NCI-H1694 (cell line): ENCODE measurements at places on chromosomes 12 and 14.
A peak's percentile ranks its signal among the peaks of the same experiment; 100 is the strongest.

DNA sequence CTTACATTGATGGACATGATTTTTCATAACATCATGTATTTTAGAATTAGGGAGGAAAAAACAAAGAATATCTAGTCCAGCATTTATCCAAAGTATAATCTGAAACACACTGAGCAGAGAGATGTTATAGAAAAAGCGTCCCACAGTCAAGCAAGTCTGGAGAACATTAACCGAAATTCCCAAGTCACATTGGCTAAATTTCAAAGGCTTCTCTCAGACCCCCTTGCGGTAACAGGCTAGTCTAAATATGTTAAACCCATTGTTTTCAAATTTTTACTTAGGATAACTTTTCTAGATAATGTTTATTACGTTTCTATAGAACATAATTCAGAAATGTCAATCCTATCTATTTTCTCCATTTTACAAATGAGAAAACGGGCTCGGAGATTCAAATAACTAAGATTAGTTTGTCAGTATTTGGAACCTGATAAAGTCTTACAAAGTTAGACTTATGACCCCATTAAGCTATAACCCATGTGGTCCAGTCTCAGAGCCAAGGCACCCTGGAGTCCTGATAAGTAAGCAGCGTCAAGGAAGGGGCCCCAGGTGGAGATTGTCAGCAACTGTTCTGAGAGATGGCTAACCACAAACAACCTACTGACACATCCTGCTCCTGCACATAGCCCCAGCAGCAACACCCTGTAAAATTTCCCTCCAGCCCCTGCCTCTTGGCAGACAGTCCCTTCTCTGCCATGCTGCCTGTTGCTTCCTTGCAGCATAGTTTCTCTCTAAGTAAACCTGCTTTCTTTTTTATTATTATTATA lies 220.6 kb upstream of the TMEM260 start:
- DNase-seq, result no peak

DNA sequence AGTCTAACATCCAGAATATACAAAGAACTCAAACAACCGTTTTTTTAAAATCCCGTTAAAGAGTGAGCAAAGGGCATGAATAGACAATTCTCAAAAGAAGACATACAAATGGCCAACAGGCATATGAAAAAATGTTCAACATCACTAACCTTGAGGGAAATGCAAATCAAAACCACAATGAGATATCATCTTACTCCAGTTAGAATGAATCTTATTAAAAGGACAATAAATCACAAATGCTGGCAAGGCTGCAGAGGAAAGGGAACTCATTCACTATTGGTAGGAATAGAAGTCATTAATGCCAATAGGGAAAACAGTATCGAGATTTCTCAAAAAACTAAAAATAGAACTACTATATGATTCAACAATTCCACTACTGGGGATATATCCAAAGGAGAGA lies 520.1 kb downstream of the RMST start:
- no peak for DNase-seq

- no peak for DNase-seq
Measured at GRCh38 chr14:92668276-92668973, 80.0 kb downstream of the LGMN start.

GRCh38 chr14:48598458-48598857 lies 923.1 kb upstream of the MDGA2 start:
- no peak for DNase-seq

GRCh38 chr14:69460093-69460701 lies 24.3 kb upstream of the PLEKHD1 start:
- peak; percentile 74 for DNase-seq

DNA sequence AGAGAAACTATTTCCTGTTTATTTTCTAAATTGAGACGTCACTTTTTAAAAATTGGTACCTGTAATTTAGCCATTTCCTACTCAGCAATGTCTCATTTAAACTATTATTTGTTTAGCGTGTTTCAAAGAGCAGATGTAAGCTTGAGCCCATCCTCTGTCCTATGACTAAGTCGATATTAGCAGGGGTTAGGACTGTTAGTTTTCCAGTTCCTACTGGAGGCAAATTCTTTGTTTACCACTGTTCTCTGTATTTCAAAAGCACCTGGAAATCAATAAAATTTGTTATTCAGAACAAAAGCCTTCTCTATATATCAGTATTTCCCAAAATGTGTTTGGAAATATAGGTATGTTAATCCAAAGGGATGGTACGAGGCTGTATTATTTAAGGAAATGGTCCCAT lies 42.4 kb downstream of the MDM2 start:
- no peak for DNase-seq

- no peak for DNase-seq
Measured at GRCh38 chr12:4025181-4026019, 152.2 kb upstream of the PARP11 start.

DNA sequence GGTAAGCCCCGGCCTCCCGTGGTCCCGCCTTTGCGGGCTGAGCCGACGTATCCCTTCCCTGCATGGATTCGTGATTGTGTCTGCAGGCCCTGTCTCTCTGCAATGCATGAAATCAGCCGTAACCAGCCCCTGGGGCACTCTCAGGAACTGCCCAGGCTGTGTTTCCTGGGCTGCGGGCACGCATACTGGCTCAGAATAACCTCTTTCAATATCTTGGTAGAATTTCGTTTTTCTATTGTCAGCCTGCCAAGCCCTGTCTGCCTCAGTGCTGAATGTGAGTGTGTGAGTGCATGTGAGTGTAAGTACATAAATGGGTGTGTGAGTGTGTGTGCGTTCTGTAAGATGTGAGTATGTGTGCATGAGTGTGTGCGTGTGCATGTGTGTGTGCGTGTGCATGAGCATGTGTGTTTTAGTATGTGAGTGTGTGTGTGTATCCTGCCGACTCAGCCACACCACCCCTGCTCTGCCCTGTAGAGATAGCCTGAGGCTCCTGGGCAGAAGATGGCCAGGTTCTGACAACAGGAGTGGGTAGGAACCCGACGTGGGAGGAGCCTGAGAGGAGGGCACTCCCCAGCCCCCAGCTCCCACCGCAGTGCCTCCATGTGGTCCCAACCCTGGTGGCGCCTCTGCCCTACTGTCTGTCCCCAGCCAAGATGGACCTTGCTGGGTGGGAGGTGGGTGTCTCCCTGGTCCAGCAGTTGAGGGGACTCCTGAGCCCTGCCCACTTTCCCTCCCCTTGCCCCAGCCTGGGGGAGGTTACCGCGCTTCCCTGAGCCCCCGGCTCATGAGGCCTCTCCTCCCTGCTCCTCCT lies 268.8 kb downstream of the ADGRD1 start:
- no peak for DNase-seq

DNA sequence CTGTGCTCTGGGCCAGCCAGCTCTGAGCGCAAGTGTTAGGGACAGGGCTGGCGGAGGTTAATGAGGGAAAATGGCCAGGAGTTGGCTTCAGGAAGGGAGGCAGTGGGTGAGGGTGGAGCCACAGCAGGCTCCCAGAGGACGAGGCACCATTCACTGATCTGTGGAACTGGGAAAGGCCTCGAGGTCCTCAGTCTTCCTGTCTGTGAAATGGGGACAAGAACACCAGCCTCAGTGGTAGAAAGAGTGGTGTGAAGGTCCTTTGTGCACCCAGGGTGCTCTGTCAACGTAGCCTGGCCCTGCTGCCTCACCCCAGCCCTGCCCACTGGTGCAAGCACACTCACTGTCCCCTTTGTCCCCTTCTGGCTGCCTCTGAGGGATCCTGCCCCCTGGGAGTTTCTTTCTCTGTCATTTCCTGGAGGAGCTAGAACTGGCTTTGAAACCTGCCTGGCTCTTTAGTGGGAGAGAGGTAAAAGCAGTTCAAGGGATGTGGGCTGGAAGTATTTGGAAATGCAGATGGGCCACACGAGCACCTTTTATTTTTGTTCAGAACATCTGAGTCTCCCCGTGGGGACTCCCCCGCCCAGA lies 25.0 kb downstream of the SYNDIG1L start:
- no peak for DNase-seq

- DNase-seq, result no peak
Measured at GRCh38 chr12:80038062-80038560, 61.2 kb upstream of the OTOGL start.

DNA sequence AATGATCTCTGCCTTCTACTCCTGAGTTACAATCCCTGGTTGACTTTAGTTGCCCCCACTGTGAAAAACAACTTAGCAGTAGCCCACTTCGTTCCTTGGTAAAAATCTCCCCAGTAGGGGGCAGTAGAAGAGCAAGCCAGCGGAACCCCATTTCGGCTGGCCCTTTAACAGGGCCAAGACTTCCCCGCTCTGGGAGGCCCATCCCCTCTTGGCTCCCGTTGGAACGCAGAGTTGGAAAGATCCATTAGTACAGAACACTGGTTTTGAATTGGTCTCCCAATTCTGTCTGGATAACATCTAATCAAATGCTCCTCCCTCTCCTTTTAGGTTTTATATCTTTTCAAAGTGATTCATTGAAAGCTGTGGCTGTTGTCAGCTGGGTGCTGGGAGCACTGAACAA lies 1133.3 kb downstream of the BCL11B start:
- DNase-seq, result peak; percentile 51

GRCh38 chr14:99393059-99393655 lies 87.5 kb downstream of the SETD3 start:
- peak; percentile 36 for DNase-seq

- no peak for DNase-seq
Measured at GRCh38 chr12:46839232-46839631, 13.4 kb upstream of the SLC38A4 start.

DNA sequence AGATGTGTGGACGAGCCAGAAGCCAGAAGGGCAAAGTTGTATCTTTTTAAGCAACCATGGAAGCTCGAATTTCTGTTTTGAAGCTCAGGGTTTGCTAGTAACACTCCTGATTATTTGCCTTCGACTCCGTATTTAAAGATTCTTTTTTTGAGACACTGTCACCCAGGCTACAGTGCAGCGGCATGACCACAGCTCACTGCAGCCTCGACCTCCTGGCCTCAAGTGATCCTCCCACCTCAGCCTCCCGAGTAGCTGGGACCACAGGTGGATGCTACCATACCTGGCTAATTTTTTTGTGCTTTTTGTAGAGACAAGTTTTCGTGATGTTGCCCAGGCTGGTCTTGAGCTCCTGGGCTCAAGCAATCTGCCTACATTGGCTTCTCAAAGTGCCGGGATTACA lies 18.7 kb upstream of the OASL start:
- DNase-seq, result no peak

GRCh38 chr12:52494100-52494499 lies 1.0 kb upstream of the KRT6A start:
- DNase-seq, result no peak

GRCh38 chr12:120625557-120626419 lies 14.6 kb upstream of the CABP1 start:
- no peak for DNase-seq

GRCh38 chr12:116635487-116635886 lies 76.3 kb downstream of the MAP1LC3B2 start:
- DNase-seq, result no peak

- DNase-seq, result no peak
Measured at GRCh38 chr12:104748790-104749189, 209.3 kb downstream of the SLC41A2 start.

- no peak for DNase-seq
Measured at GRCh38 chr12:54653025-54653424, 4.9 kb upstream of the DCD start.

- DNase-seq, result no peak
Measured at GRCh38 chr12:107875786-107876185, 101.3 kb downstream of the ASCL4 start.

DNA sequence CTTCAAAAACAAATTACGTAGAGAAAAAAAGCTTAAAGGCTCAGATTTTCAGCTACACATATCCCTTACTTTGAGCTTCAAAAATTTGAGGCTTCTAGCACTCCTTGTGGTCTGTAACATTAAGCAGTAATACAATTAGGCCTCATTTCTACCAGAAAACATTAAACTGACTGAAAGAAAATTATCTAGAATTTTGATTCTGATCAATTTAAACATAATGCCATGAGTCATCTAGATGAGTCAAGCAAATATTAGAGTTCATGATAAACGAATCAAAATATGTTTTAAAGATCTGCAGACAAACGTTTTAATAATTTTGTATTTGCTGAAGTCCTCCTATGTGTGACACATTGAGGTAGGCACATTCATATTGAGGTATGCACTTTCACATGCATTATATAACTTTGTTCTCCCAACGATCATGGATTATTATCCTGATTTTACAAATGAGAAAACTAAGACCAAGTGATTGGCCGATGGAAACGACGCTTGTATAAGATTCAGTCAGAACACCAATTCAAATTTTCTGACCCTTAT lies 4.3 kb downstream of the OSBPL8 start:
- DNase-seq, result no peak

DNA sequence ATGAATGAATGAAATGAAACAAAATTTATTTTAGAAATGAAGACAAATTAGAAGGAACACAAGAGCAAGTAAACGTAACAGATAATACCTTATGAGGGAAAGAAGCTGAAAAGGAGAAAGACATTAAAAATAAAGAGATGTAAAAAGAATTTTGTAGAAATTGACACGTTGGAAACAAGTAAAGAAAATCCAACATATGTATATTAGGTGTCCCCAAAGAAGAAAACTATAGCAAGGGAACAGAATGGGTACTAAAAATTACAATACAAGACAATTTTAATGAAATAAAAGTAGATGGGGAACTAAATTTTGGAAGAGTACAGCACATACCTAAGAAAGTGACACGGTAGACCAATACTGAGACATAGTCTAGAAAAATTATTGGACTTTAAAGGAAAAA lies 16.7 kb downstream of the DNM1L start:
- no peak for DNase-seq

DNA sequence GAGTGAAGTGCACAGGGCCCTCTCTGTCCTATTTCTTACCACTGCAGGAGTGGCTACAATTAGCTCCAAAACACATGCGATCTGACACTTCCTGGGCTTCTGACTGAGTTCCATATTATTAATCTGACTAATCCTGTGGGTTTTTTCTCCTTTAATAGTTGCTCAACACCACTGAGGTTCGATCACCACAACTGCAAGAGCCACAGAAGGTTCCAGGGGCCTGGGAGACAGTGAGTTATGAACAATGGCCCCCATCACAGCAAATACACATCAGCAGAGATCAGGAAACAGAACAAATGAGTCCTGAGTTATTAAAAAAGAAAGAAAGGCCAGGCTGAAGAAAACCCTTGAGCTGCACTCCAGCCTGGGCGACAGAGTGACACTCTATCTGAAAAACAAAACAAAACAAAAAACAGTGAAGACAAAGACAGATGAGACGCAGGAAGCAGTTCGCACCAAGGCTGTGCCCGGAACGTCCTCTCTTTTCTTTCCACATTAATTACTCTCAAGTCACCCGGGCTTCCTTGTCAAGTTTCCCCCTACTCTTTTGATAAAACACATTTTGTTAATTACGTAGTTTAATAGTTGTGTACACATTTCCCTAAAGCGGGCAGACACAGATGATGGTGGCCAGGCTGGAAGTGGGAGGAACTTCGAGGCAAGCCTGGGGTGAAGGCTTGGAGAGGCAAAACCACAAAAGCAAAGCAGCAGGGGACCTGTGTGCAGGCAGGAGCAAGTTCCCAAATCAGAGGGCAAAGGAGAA lies 42.7 kb downstream of the CDC42BPB start:
- DNase-seq, result no peak
